Stimulated activated CD4-positive, alpha-beta T cell treated with anti-CD3 and anti-CD28 coated beads, Interleukin-1b, Interleukin-23, amount 100 ng/mL, for 4 hours (primary cell): ENCODE measurements at places on chromosomes 1 and 21.

DNA sequence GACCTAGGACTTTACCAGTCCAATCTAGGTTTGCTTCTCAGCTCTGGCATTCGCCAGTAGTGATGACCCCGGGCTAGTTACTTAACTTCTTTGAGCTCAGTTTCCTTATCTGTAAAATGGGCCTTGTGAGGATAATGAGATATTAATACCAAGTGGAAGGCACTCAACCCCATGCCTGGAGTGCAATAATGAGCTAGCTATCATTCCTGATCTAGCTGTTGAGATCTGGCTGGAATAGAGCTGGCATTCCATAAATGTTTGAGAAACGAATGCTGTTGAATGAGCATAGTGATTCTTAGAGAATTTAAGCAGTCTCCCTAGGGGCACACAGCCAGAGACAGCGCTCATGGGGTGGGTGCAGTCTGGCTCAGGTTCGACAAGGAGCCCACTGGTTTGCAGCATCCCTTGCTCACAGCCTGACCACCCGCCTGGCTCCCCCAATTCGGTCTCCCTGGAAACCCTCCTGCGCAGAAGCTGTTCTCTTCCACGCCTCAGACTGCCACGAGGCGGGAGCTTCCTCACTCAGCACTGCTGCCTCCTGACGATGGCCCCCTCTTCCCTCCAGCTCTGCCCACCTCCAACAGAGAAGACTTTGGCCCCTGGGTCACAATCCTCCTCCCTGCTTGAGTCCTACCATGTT, 32.5 kb downstream of the DHCR24 start:
- no peak for DNase-seq

GRCh38 chr1:172826096-172826741, 167.3 kb downstream of the FASLG start:
- DNase-seq, result no peak

DNA sequence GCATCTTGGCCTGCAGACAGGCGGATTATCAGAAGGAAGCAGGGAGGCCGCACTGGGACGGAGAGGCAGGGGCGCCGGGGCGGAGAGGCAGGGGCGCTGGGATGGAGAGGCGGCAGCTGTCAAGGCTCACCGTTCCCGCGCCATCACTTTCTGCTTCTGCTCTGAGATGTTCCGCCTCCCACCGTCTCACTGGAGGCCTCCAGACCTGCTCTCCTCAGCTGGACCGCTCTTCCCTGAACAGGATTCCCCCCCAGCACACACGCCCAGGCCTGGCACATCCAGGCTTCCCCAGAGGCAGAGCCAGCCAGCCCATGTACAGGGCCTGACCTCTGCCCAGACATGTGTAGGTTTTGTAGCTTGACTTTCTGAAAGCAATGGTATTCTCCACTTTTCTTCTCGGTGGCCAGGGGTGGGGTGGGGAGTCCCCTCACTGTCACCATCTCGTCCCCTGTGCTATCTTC, 84.1 kb downstream of the RIPK4 start:
- DNase-seq, result no peak

DNA sequence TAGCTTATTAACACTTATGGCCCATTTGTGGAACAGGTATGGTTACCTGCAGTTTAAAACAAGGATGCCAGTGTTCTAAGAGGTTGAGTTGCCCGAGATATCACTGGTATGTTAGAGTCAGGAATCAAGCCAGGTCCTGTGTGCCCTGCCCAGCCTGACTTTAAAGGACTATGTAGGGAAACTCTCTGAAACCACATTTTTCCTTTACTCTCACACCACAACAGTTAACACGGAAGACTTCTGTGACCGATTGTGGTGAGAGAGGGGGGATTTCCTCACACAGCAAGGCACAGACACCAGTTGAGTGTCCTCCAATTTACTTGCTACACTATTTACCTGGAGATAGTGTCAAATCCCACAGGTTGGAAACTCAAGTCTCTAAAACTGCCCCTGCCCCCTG, 47.8 kb downstream of the UCK2 start:
- DNase-seq, result no peak

DNA sequence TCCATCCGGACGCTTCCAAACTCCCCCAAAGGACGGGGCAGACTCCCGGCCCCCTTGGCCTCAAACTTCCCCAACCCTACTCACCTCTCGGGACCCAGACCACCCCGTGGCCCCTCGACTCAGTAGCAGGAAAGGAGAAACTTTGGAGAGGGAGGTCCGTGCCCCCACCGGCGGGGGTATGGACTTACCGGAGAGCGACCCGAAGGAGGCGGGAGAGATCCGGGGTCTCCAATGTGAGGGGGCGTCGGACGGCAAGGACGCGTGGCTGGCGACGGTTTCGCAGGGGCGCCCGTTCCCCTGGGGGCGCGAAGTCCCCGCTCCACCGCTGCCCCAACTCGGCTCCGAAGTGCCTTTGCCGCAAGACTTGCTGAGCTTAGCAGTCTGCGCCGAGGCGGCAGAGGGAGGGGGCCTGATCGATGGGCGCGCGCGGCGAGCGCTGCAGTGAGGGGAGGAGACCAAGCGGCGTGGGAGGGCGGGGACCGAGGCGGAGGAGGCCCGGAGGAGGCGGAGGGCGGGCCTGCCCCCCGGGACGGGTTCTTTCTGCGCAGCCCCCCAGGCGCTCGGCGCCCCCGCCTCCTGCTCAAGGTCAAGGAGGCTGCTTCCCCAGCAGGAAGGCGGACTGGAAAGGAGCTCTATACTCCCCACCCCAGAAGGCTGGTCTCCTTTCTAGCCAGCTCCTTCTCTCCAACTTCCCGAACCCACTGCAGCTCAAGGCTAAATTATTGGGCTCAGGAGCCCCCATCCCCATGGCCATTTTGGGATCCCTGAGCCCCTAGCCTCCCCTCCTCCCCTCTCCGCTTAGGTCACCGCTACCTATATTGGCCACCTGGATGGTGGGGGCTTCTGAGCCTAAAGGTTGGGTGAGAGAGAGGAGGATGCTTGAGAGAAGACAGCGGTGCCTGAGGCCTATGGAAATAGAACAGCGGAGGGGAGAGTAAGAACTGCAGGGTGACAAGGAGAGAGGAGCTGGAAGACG, at the start of gene SYT2:
Gene SYT2 (minus strand): TSS at position 385 of the 976 bp plus-strand sequence. CDS start 104,682 bp downstream, outside the sequence.
- no peak for DNase-seq

DNA sequence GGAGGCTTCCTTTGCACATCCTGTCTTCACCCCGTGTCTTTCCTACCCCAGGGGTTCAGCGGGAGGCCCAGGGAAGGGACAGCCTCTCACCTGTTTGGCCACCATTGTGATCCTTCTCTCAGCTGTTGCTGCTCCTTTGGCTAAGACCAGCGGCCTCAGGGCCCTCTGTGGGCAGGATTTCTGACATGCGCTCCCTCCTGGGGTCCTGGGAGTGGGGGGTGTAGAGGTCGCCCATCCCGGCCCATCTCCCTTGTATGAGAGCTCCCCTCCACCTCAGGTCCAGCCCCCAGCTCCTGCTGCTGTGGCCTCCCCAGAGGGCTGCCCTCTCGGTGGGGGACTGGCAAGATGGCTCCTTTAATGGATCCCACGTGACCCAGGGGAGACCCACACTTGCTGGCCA, 120.5 kb downstream of the PRDM2 start:
- DNase-seq, result no peak

- no peak for DNase-seq
Measured at GRCh38 chr1:156149374-156150332, 3.7 kb upstream of the SEMA4A start.

- DNase-seq, result no peak
Measured at GRCh38 chr1:97139512-97139911, 417.9 kb downstream of the PTBP2 start.

DNA sequence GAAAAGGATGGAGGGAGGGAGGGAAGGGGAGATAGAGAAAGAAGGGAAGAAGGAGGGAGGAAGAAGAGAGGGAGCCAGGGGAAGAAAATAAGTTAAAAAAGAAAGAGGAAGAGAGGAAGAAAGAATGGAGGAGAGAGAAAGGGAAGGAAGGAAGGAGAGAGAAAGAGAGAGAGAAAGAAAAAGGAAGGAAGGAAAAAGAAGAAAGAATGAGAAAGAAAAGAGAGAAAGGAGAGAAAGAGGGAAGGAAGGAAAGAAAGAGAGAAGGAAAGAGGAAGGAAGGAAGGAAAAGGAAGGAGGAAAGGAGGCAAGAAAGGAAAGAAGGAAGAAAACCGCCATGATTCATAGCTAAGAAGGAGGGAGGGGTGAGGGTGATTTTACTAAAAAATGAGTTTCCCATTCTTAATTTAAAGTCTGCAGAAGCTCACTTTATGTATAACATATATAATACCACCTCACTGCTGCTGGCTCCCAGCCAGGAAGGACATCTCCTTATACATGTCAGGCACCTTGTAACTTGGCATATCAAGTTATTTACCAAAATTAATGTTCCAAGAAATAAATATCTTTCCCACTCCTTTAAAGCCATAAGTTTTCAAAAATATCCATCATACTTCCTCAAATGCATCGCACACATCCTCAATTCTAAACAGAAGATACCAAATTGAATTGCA, 46.0 kb upstream of the OLIG2 start:
- DNase-seq, result no peak

- no peak for DNase-seq
Measured at GRCh38 chr1:109370712-109371340, 26.9 kb downstream of the SORT1 start.

GRCh38 chr1:174156437-174156836, 2.9 kb upstream of the RABGAP1L start:
- no peak for DNase-seq

- DNase-seq, result no peak
Measured at GRCh38 chr21:33539616-33540015, 2.3 kb downstream of the GART start.
